ENCODE measurements at places on chromosomes 16 and 17.

- no peak for DNase-seq
Measured at GRCh38 chr17:66438101-66438500, 135.7 kb downstream of the PRKCA start.

DNA sequence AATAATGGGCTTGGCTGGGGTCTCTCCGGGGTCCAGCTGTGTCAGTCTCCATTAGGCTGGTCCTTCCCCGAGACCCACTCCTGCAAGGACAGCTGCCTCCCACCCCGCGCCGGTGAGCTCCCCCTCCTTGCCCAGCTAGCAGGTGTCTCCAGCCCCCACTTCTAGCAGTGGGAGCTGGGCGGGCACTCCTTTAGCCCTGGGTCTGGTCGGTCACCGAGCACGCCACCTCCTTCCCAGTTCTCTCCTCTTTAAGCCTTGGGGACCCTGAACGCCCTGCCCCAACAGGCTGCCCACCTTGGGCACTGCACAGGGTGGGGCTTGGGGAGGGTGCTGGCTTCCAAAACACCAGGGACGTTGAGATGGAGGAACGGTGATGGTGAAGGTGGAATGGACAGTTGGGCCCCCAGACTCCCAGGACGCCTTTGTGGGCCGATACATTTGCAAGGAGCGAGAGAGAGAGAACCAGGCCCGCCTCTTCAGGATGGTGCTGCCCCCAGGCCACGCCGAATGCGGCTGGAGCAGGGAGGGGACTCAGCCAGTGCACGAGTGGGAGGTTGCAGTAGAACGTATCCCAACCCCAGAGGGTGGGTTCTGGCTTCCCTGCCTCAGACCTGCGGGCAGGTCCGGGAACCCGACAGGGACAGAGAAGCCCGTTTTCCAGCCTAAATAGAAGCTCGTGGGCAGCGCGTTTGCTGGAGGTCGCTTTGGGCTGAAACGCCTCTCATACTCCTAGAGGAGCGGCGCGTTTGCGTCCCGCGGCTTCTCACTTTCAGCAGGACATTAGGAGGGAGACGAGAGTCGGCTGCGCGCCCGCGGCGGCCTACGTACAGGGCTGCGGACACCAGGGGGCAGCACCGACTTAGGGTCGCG lies 10.7 kb downstream of the TBX2 start:
- DNase-seq, result no peak

- DNase-seq, result no peak
Measured at GRCh38 chr17:75757086-75757681, 7.8 kb downstream of the GALK1 start.

GRCh38 chr17:34847938-34848337 lies 113.3 kb downstream of the CCT6B start:
- DNase-seq, result no peak

DNA sequence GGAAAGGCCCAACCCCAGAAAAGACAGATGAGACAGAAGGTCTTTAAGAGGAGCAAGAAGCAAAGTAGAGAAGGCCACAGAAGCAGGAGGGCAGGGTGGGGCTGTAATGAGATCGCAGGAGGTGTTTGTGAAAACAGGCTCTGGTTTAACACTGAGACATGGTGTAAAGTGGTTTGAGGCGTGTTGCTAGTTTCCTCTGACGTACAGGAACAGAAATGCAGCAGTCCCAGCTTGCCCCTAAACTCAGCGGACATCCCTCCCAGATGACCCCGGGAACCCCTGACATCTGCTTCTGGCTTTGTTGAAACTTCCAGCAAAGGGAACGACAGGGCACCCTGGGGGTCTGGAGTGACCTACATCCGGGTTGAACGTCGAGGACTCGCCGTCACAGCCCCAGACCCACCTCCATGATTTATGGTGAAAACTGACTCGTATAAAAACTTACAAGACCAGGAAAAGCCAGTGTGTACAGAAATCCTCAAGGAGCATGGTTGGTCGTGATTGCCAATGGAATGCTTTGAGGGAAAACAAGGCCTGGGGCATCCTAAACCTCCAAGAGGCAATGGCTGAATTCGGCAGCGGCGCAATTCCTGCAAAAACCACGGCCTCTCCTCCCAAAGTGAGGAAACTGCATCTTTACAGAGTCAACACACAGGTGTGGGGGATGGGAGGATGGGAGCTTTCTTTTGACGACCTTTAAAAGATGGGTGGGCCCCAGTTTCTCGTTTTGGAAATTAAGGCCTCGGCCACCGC lies 25.8 kb downstream of the LITAF start:
- DNase-seq, result no peak

- DNase-seq, result no peak
Measured at GRCh38 chr16:58098207-58099096, 30.7 kb downstream of the CFAP20 start.

GRCh38 chr17:69722518-69722917 lies 308.0 kb downstream of the MAP2K6 start:
- DNase-seq, result no peak

DNA sequence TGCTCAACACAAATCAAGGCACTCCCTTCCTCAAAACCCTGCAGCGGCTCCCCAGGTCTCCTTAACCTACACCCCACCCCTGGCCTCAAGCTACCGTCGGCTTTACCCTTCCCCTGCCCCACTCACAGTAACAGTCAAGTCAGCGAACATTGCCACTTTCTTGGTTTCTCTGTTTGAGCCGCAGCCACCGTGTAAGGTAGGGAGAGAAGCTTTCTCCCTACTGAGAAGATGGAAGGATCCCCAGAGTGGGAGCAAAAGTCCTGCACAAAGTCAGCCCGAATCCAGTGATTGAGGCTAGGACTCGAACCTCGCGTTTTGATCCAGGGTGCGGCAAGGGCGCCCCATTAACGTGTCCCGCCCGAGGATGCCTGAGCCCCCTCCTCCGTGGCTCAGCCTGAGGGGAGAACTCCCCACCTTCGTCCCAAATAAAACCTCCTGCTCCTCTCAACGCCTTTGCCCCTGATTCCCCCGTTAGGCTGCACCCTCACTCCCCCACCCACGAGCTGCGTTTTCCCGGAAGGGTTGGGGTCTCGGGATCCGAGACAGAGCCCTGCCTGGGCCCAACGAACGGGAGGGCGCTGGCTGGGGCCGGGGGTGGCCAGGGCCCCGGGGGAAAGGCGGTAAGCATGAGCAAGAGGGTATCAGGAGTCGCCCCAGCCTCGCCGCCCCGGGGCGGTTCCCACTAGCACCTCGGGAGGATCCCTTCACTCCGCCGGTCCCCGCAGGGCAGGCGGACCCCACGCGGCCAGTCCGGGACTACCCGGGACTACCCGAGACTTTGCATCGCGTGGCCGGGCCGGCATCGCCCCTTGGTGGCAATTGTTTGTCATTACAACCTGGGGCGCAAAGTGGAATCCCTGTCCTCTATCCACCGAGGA lies 9.9 kb upstream of the NAGS start:
- DNase-seq, result no peak

- DNase-seq, result no peak
Measured at GRCh38 chr17:36816214-36816906, 120.9 kb upstream of the LHX1 start.

- no peak for DNase-seq
Measured at GRCh38 chr17:78475211-78475610, 96.8 kb downstream of the PGS1 start.

GRCh38 chr16:80447241-80447640 lies 93.6 kb upstream of the DYNLRB2 start:
- DNase-seq, result no peak

DNA sequence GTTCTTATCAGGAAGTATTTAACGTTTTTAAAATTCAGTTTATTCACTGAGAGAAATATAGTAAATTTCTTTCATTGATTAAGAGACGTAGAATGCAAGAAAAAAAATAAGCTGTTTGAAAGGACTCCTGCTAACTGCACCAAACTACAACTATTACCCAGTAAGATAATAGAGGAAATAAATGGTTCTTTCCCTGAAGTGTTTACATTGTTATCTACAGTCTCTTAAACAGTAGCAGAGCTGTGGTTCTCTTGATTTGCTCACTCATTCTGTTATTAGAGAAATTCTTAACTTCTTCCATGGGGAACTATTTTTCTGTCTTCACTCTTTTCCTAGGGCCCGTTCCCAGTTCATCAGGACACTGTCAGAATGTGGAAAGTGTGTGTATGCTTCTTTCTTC lies 973.0 kb downstream of the KCNJ2 start:
- no peak for DNase-seq

- no peak for DNase-seq
Measured at GRCh38 chr17:74757502-74757901, 9.1 kb downstream of the NHERF1 start.

DNA sequence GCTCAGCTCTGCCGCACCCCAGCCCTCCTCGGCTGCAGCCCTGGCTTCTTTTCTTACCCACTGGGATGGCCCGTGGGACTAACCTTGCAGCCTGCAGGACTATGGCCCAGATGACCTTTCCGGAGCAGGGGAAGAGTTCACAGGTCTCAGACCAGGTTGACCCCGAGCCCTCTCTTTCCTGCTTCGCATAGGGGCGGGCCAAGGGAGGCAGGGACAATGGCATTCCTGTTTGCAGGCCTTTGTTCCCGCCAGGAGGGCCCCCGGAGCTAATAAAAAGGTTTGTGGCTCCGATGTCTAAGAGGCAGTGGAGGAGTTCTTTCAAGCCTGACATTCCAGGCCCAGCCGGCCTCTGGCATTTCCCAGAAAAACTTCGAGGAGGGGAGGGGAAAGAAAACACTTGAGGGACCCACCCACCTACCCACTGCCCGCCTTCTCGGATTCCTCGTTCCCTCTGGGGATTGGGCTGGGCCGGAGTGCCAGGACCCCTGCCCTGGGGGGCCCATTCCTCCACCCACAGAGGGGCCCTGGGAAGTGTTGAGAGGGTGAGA lies 5.8 kb upstream of the SOCS3 start:
- DNase-seq, result no peak

DNA sequence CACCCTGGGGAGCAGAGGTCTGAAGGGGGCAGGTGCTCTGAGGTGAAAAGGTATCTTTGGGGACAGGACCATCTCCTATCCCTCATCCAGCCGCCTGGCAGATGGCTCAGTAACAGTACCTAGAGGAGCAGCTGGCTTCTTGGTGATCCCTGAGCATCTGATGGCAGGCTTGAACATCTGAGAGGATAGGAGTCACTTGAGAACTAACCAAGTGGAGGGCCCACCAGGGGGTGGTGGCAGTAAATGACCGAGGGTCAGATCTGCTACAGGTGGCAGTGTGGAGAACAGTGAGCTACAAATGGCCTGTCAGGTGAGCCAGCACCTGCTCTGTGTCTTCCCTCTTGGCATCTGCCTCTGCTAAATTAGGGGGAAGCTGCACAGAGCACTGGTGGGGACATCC lies 13.8 kb downstream of the HROB start:
- DNase-seq, result no peak

DNA sequence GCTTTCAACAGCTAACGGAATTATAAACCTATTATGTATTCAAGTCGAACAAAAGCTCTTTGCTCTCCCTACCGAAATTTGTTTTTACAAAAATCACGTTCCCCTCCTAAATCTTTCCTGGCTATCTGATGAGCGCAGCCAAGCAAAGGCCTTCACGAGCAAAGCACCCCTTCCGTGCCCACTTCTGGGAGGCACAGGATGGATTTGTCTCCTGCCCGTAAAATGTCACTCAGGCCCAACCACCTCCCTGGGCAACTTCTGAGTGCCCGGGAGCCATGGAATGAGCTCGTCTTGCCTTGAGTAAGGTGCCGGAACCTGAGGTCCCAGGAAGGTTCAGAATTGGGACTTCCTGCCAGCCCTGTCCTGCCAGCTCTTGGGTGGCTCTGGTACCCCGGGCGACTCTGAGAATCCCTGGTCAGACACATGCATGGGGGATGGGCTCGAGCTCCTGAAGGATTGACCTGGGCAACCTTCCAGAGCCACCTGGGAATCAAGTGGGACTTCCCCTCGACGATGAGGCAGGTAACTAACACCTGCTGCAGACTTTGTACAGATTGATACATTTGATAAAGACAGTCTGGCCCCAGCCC lies 19.8 kb downstream of the SLC7A5 start:
- DNase-seq, result no peak

DNA sequence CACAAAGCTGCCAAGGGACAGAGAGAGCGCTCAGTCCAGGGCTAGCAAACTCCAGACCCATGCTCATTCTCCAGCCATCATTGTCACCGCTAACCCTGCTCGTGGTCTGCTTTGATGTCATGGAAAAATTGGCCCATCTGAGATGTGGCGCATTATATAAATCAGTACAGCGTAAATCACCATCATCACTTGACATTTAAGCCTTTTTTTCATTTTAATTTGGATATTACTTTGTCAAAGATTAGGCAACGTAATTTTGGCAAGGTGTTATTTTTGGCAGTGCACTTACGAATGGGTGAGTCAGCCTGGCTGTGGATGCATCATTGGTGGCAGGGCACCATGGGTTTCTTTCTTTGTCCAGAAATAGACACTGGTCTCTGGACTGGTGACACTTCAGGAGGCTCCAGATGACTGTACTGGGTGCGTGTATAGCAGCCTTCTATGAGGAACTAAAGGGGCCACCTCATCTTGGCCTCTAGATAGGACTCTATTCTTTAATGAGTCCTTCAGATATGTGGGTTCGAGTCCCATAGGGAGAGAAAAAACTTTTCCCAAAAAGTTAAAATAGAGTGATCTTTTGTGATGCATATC lies 166.3 kb downstream of the MSI2 start:
- no peak for DNase-seq

DNA sequence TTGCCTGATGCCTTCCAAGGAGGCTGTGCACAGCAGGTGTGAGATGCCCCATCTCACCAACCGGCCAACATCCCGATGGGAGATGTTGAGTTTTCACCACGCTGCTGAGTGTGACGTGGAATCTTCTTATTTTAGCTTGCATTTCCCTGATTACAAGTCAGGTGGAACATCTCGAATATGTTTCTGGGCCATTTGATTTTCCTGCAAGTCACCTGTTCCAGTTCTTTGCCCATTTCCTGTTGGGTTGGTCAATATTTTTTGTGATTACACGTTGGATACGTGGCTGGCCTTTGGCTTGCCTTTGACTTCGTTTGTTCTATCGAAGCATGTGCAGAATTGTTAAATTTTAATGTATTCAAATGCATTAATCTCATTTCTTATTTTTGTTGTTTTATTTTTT lies 8.3 kb upstream of the CDH15 start:
- no peak for DNase-seq

GRCh38 chr16:75761108-75761507 lies 34.8 kb upstream of the CPHXL start:
- no peak for DNase-seq

- DNase-seq, result no peak
Measured at GRCh38 chr17:58960068-58960467, 146.6 kb downstream of the TRIM37 start.

GRCh38 chr17:37259030-37259735 lies 116.6 kb upstream of the C17orf78 start:
- no peak for DNase-seq

DNA sequence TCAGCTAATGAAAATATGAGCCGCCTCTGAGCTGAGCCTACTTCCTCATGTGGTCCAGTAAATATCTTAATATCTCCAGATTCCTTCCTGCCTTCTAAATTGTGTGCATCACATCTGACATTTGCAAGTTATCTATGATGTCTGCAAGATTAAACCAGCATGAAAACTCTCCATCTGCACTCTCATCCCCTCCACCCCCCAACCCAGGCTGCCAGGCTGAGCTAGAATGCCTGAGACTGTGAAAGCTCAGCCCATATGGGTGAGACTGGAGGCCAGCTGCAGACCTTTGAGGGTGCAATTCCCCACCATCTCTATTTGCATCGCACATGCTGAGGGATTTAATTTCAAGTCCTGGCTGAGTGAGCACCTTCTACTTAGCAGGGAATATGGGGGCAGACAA lies 82.8 kb downstream of the ASIC2 start:
- no peak for DNase-seq

Measured in esophagus squamous epithelium (tissue), 5 donors.